NAMALWA (cell line): ENCODE measurements at places on chromosomes 2 and 18.

DNA sequence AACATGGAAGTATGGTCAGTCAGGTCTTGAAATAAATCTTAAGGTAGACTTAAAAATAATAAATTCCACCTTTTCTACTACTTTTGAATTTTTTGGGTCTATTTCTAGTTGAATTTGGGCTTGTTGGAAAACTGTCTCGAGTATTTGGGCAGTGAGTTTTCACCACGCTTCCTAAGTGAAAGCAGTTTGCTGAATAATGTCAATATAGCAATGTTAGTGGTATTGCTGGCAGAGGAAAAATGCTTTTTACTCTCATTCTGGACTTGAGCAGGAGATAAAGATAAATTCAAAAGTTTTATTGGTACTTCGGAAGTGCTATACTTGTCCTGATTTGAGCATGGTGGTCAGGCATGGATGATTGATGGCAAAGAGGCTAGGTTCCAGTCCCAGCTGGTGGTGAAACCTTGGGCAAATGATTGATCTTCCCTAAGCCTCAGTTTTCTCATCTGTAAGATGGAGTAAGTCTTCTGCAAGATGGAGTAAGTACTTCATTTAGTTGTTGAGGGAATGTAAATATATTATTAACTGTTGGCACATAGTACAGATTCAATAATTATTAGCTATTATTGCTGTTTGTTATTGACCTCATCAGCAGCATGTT, 503.5 kb upstream of the ZEB2 start:
- peak; percentile 36 for DNase-seq

- no peak for DNase-seq
Measured at GRCh38 chr2:191043438-191043837, 29.5 kb upstream of the STAT1 start.

GRCh38 chr18:41043876-41044275, 911.2 kb upstream of the PIK3C3 start:
- no peak for DNase-seq

DNA sequence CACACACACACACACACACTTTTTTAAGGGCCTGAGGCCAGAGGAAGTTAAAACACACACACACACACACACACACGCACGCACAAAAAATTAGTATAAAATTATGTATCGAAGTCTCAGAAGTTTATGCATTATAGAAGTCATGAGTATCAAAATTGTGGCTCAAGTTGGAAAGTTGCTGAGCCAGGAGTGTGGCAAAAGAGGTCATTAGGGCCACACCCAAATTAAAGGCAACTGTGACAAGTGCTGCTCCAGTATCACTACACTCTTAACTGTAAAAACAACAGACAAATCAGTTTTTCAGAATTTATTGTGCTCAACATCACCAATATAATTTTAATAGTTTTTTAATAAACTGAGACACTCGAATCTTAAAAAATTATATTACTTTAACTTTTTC, 36.9 kb downstream of the YWHAQ start:
- no peak for DNase-seq

DNA sequence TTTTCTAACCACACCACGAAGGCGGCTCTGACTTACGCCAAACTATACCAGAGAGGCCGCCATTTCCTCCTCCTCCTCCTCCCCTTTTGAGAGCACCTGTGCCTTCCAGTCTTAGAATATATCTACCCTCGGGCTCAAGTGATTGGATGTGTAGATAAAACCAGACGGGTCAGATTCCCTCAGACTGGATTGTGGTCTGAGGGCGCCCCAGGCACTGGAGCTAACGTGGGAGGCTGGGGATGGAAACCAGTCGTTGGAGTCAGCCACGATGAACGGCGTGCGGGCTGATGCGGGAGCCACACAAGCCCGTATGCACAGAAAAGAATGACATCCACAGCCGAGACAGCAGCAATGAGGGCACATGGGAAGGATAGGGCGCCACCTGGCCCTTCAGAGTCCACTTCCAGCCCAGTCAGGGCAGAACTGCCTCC, 12.3 kb upstream of the ODC1 start:
- no peak for DNase-seq

GRCh38 chr2:23594460-23594825, 209.5 kb downstream of the KLHL29 start:
- no peak for DNase-seq

- DNase-seq, result no peak
Measured at GRCh38 chr18:79506191-79507075, 110.7 kb downstream of the NFATC1 start.

- no peak for DNase-seq
Measured at GRCh38 chr2:45567288-45567963, 43.6 kb downstream of the SRBD1 start.

- DNase-seq, result no peak
Measured at GRCh38 chr2:36807223-36807886, 110.8 kb downstream of the VIT start.

GRCh38 chr2:241256168-241256545, 59.3 kb downstream of the HDLBP start:
- no peak for DNase-seq

GRCh38 chr2:71005271-71006202, 10.9 kb upstream of the TEX261 start:
- no peak for DNase-seq

GRCh38 chr18:64201781-64202180, 52.9 kb upstream of the LINC00305 start:
- DNase-seq, result no peak

DNA sequence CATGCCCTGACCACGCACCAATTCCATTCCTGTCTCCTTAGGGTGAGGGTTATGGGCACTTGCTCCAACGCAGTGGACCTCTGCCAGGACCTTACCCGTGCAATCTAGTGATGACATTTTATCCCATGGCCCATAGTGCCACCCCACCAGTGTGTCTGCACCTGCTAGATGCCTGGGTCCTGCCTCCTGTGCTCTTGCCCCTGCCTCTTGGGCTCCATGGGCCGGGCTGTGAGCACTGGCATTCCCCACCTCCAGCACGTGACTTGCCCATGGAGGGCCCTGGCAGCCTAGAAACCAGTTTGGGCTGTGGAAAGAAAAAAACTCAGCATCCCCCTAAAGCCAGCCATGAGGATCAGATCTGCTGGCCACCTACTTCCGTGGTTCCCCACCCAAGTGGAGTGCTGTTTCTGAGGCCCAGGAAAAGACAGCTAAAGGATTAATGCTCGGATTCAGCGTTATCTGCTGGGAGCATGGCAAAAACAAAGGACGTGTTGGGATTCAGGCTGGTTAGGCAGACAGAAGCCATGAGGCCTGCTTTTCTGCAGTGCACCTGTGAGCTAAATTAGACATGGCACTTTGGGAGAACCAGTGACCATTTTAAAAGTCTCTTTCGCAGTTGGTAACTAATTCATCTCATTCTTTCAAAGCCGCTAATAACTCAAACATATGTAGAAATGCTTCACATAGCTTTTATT, 129.2 kb downstream of the ALPK2 start:
- DNase-seq, result no peak
